ENCODE measurements at places on chromosomes 12 and 14.

GRCh38 chr14:99548871-99549515 is 55.0 kb downstream of the CCDC85C start:
- no peak for DNase-seq

DNA sequence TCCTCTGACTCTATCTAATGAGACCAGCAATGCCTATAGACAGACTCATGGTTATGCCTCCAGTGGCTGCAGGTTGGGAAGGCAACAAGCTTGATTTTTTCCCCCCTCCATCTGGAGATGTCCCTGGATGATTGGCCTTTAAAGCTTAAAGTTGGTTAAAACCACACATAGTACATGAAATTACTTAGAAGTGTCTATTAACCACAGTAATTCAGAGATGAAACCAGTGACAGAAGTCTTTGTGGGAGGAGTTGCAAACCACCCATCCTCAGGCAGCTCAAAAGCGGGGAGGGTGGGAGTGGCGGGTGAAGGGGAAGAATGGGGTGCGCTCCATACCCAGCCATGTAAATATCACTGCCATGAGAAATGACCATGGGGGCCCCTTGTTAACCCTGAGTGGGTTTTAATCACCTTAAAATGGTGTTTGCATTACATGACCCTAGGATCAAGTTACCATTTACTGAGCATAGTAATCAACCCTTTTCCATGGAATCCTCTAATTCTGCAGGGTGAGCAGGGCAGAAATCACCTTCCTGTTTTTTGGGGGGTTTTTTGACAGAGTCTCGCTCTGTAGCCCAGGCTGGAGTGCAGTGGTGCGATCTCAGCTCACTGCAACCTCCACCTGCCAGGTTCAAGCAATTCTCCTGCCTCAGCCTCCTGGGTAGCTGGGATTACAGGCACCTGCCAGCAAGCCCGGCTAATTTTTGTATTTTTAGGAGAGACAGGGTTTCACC is 133.5 kb downstream of the FOXN3 start:
- no peak for DNase-seq

DNA sequence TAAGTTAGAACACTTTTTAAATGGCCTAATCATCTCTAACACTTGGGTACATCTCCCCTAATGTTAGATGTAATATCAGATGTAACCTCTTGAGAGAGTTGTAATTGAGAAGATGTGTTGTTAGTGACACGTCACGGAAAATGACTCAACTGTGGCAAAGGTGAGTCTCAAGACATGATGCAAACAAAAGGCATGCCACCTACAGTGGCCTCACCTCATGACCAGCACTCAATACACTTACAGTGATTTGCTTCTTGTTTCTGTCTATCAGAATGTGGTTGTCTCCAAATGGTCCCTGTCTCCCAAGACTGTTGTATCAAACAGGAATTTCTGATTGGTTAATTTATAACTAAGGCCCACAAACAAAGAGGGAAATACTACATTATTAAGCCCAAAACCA is 91.2 kb downstream of the SLC25A21 start:
- no peak for DNase-seq

- DNase-seq = no peak
Observed at GRCh38 chr14:51653079-51653774, 1.5 kb downstream of the FRMD6 start.

DNA sequence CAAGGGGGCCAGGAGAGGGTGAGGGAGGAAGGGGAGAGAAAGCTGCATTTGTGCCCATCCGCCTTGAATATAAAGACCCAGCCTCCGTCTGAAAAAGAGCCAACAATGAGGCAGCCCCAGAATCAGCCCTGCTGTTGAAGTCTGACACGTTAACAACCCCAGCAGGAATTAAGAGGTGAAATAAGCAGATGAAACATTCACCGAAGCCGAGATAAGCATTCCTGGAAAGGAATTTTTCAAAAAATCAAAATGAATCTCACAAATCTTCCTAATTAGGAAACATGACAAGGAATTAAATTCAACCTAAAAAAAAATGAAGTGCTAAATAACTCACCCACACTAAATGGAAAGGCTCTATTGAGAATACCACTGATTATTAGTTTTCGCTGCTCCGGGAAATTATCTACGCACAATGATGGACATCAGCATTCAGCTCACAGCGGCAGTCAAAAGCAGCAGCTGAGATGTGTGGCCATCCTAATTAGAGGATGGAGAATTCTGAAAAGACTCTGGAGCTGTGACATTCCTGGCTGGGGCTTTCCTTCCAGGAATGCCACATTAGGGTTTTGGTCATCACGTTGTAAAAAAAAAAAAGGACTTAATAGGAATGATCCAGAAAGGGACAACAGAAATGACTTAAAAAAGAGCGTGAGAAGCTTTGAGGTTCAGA is 8.2 kb upstream of the PARP11 start:
- no peak for DNase-seq

GRCh38 chr14:103105580-103106150 is 11.1 kb downstream of the EXOC3L4 start:
- no peak for DNase-seq

DNA sequence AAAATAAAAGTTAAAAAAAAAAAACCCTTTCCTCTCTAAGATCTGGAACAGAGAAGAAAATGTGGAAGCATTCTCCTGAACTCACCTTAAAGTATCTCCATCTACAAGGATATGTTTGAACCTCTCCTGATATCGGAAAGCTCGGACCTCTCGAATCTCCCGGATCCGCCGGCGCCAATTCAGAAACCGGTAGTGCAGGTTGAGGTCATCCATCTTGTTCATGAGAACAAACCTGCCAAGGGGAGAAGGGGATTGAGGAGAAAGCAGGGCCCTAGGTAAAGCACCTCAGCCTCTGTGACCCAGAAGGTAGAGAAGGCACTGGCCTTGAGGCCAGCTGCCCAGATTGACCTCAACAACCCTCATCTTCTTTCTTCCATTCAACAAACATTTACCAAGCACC is 2.2 kb downstream of the SPRYD3 start:
- no peak for DNase-seq

GRCh38 chr14:99093532-99094517 is 178.2 kb downstream of the BCL11B start:
- DNase-seq = no peak

DNA sequence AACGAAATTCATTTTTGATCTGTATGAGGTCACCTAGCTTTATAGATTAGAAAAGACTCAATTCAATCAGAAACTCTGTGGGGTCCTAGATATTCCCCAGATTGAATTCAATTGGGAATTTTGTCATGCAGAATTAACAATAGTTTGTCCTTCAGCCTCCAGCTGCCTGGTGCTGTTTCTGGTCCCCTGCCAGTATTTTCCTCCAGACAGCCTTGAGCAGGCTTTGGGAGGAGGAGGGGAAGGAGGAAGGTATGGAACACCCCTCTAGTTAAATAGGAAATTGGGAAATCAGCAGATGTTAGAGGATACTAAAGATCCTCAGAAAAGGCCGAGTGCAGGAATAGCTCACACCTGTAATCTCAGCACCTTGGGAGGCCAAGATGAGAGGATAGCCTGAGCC is 10.6 kb downstream of the GRIP1 start:
- DNase-seq = no peak

DNA sequence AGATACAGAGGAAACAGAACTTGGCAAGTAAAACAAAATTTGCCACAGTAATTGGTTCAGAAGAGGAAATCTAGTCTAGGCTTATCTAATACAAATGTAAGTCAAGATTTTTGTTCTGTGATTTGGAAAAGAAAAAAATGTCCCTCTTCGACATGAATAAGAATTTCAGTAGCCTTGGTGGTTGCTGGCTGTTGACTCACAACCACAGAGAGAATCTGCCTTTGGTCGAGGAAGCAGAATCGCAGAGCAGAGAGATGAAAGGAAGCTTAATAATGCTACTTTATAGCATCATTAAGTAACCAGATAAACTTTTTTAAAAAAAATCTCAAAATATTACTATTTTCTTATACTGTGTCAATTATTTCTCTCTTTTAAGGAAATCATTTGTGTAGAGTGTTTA is 1096.6 kb downstream of the FLRT2 start:
- no peak for DNase-seq

DNA sequence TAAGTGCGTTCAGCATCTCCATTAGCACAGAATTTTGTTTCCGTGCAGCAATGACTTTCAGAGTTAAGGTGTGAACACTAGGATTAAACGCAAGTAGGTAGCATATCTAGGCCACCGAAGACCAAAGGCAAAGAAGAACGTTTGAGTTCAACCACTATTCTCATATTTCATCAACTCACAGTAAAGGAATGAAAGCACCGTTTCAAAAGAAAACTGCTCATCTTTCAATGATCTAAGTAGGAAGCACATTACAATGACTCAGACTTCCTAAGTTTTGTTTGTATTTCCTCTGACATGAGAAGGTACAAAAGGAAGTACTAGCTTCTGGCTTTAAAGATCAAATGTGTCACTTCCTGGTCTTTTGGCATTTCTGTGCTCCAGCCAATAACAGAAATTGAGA is 57.6 kb downstream of the ACADS start:
- no peak for DNase-seq
